ENCODE measurements at places on chromosomes 7 and 10.

GRCh38 chr7:2587134-2587533 lies 28.4 kb downstream of the IQCE start:
- no peak for DNase-seq

DNA sequence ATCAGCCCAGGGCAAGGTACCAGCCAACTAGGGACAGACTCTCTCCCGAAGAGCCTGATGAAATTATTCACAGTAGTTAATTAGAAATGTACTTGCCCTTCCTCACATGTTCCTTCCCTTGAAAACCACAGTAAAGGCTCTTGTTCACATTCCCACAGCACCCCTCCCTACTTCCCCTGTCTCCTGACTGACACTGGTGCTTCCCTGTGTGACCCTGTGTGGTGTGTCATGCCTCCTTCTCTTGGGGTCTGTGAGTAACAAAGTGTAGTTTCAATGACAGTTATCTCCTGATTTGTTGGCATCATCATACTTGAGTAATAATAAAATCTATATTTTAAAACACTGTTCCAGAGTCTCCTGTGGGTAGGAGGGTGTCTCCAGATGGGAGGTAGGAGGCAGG lies 209.7 kb downstream of the ABCA13 start:
- no peak for DNase-seq

GRCh38 chr10:84214046-84214572 lies 11.2 kb downstream of the LRIT2 start:
- DNase-seq, result no peak

DNA sequence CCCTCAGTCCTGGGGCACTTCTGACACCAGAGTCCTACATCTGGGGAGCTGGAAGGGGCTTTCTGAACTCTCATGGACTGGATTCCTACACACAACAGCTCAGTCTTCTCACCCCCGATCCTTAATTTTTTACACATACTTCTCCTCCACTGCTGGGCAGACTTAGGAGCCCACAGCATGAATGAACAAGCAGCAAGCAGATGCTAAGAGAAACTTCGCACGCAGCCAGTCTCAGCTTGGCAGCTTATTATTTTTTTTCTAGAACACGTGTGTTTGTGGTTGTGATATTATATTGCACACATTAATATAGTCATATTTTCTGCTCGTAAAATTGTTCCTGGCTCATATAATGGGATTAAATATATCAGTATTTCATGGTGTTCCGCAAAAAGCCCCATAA lies 50.9 kb upstream of the LOXL4 start:
- no peak for DNase-seq

DNA sequence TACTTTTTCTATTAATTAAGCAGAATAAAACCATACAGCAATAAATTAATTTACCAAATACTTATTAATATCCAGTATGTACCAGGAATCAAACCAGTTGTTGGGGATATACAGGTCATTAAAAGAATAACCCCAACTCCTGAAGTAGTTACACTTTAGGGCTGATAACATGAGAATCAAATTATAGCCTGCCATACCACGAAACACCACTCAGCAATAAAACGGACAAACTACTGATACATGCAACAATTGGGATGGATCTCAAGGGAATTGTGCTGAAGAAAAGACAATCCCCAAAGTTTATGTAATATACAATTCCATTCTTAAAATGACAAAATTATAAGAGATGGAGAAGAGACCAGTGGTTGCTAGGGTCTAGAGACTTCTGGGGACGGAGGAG lies 22.7 kb downstream of the MCMBP start:
- no peak for DNase-seq

DNA sequence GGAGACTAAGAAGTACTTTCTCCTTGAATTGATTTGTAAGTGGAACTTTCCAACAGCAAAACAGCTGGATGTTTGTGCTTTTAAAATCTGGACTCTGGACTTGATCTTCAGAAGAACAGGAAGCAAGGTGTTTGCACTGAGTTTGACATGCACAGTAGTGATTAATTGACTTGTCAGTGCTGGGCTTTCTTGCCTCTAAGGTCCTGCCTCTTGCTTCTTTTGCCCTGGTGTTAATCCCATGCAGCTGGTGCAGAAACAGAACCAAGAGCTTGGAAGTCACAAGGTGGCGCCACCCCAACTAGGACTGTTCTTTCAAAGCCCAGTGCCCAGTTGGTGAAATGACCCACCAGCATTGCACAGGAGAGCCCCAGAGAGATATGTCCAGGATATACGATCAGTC lies 66.8 kb upstream of the SEPHS1 start:
- DNase-seq, result no peak

DNA sequence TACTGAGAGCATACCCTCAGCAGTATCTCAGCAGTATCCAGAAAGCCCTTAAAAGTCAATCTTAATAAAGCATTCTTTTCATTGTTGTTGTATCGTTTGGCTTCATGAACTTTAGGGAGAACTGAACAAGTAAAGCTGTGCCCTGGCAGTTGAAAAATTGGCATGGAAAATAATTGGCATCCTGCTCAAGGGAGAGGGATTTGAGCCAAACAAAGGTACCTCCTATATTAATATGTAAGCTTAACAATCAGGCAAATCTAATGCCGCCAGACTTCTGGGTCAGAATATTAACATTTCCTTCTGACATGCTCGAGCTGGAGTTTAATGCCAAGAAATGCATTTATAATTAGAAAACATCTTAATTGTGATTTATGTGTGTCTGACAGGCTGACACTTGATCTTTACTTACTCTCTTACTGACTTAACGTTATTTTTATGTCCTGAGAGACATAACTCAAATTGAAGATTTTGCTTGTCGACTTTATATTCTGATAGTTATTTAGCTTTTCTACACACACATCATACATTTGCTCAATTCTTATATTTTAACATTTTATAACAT lies 42.1 kb upstream of the PCDH15 start:
- no peak for DNase-seq

- DNase-seq, result no peak
Observed at GRCh38 chr7:112422842-112423496, 27.3 kb upstream of the IFRD1 start.

DNA sequence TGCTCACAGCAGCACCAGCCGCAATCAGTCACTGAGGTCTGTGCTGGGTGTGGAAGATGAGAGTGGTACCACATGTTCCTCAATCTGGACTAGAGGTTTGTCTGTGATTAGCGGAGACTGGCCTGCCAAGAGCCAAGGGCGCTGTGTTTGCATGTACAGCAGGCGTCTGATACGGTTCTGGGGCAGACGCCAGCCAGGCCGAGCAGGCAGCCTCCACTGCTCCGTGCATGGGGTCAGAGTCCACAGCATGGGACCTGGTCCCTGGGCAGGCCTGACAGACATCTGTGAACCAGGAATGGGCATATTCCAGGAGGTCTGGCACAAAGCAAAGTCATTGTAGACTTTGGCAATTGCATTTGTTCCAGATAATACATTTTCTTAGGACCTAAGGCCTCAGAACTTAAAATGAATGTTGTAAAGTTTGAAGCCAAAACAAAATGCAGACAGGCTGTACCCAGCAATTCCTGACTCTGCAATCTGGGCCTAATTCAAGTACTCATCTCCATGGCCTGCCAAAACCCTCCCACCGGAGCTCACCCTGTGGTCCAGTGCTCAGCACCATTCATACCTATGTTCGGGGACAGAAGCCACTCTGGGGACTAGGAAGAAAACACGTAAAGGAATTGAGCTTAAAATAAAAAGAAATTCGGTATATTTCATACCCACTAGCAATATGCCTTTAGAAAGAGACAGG lies 50.0 kb upstream of the FAM20C start:
- no peak for DNase-seq

DNA sequence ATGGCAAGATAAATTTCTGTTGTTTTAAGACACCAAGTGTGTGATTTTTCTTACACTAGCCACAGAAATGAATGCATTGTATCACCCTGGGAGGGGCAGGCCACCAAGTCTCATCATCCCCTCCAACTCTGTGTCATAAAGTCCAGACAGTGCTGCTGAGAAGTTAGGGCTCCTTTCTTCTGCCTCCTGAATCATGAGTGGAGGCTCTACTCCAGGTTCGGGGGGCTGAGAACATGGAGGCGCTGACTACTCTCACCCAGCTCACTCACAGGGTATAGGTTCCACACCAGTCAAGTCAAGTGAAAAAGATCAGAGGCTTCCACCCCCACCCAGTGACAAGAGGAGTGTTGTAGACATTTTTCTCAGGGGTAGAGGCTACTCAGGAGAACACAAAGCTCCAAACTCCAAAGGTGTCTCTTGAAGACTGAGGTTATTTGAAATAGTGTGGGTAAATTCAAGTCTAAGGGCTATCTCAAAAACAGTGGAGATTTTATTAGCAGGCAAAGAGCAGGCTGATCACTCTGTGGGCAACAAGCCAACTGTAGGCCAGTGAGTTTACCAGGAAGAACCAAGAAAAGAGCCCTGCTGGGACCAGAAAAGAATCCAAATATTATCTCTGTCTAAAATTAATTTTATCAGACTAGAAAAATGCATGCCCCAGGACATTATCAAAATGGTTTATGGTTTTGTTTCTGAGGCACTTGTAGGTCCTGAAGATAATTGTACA lies 118.6 kb upstream of the RET start:
- no peak for DNase-seq

DNA sequence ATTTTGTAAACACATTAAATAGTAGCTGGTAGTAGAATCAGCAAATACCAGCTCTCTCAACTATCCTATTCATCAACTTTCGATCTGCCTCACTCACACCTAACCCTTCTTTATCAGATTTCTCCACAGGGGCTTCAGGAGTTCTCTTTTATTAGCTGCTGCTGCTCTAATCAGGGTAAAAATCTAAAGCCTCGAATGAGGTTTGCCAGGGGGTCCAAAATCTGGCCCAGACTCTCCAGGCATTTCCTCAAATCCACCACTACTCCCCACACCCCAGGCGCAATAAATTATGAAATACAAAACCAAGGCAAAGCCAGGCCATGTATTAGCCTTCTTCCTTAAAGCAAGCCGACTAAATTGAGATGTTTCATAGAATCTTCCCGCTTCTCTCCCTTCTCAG lies 2.3 kb downstream of the RNF216 start:
- no peak for DNase-seq

DNA sequence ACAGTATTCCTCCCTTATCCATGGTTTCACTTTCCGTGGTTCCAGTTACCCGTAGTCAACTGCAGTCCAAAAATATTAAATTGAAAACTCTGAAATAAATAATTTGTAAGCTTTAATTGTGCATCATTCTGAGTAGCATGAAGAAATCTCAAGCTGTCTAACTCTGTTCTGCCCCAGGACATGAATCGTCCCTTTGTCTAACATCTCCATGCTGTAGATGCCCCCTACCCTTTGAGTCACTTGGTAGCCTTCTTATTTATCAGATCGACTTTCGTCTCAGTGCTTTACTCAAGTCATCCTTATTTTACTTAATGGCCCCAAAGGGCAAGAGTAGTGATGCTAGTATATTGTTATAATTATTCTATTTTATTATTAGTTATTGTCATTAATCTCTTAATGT lies 41.8 kb downstream of the CPED1 start:
- no peak for DNase-seq

DNA sequence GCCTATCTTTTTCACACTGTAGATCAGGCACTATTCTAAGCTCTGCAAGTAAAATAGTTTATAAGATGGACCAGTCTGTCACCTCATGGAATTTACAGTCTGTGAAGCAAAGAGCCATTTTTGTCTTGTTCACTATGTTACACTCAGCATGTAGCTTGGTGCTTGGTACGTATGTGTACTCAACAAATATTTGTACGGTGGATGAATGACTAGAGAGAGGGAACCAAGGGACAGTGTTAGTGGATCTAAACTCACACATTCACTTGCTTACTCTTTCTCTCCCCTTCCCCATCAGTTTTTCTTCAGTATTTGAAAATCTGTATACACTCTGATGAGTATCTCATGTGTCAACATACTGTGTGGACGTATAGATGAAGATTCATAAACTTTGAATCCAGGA lies 45.9 kb downstream of the PTF1A start:
- DNase-seq, result no peak

GRCh38 chr10:132671228-132672154 lies 114.5 kb downstream of the NKX6-2 start:
- DNase-seq, result no peak

DNA sequence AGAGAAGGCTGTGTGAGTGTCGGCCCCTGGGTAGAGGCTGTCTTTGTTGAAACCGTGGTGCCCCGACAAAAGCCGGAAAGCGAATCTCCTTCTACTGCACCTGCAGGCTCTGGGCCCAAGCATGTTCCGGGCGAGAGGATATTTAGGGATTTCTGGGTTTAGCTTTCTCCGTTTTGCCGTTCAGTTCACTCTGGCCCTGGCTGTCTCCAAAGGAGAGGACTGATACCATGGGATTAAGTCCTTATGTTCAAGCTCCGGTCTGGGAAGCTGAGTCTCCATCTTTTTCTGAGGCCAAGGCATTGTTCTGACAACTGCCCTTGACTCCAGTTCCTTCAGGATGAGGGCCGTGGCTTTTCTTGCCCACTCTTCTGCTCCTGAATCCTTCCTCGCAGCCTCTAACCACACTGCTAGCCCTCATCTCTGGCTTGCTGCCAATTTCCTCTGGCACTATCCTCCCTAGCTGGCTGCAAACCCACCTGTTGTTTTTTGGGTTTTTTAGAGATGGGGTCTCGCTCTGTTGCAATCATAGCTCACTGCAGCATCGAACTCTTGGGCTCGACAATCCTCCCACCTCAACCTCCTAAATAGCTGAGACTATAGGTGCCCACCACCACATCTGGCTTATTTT lies 206.8 kb downstream of the SKIDA1 start:
- DNase-seq, result no peak

DNA sequence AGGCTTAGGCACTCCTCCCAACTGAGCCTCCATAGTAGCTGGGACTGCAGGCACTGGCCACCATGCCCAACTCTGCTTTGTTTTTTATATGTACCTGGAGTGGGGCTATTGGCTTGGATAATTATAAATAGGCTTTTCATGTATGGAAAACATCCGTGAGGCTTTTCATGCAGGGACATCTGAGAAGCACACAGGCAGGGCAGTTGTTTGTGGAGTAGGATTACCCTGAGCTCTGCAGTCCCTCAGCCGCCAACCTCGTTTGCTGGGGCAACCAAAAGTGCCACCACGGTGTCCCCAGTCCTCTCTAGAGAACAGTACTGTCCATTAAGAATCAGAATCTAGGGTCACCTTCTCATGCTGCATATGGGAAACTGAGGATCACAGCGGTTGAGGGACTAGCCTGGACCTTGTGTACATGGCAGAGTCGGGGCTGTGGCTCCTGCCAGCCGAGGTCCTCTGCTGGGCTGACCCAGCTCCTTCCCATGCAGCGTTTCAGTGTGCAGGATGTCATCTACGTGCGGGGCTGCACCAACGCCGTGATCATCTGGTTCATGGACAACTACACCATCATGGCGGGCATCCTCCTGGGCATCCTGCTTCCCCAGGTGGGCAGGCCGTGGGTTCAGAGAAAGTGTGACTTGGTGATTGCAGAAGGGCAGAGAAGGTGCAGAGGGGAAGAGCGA lies 54.5 kb downstream of the TSPAN15 start:
- no peak for DNase-seq

All from amygdala (tissue), 56 donors.